ENCODE measurements at places on chromosomes 1 and 21.

DNA sequence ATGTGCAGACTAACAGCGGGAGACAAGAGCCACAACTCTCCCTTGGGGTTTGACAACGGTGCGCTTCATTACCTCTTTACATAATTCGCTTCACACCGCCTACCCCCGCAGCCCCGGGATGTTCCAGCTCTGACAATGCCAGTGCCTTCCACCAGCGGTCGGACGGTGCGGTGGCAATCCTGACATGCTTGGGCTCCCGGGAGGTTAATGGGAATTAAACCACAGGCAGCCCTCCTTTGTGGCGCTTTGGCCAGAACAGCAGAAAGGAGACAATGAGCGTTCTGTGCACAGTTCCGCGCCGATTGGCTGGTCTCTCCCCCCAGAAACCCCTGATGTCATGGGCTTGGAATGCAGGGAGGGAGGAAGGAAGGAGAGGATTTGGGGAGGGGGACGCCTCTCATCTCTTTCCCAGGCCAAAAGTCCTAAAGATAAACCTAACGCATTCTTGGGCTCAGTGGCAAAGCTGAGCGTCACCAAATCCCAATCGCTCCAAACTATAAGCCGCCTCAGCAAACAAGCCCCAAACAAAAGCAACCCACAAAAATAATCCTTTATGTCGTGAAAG, 1.3 kb downstream of the CNN3 start:
- DNase-seq: peak; percentile 4

- DNase-seq: no peak
Measured at GRCh38 chr1:82991569-82991968, 1007.4 kb downstream of the TTLL7 start.

GRCh38 chr1:117045644-117046043, 14.5 kb upstream of the TTF2 start:
- DNase-seq: no peak

DNA sequence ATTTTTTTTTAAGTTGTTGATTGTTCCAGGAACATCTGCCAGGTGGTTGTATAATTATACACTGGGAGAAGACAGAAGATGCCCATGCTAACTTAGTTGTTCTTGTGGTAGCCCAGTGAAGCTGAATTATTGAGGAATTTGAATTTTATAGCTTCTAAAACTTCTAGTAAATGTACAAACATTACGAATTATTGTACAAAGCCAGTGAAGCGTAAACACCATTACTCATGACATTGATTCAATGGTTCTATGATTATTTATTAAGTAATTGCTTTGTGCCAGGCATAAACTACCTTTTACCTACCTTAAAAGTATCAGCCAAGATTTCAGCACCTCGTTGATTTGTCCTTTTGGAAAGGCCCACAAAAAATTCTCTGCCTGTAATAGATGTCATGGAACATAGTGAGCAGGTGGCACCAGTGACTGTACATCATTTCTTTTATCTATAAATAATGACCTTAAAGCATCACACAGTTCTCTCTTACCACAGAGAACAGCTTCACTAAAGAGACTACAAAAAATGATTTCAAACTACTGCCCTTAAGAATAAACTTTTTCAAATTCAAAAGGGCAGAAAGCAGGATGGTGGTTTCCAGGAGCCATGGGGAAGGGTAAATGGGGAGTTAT, 74.9 kb upstream of the BCL10 start:
- DNase-seq: no peak

- no peak for DNase-seq
Measured at GRCh38 chr1:70075761-70076160, 129.6 kb downstream of the LRRC40 start.
